ENCODE measurements at places on chromosomes 13 and 19.
A peak's percentile ranks its signal among the peaks of the same experiment; 100 is the strongest.

GRCh38 chr13:40547591-40548315 is 118.7 kb downstream of the FOXO1 start:
- DNase-seq = no peak

DNA sequence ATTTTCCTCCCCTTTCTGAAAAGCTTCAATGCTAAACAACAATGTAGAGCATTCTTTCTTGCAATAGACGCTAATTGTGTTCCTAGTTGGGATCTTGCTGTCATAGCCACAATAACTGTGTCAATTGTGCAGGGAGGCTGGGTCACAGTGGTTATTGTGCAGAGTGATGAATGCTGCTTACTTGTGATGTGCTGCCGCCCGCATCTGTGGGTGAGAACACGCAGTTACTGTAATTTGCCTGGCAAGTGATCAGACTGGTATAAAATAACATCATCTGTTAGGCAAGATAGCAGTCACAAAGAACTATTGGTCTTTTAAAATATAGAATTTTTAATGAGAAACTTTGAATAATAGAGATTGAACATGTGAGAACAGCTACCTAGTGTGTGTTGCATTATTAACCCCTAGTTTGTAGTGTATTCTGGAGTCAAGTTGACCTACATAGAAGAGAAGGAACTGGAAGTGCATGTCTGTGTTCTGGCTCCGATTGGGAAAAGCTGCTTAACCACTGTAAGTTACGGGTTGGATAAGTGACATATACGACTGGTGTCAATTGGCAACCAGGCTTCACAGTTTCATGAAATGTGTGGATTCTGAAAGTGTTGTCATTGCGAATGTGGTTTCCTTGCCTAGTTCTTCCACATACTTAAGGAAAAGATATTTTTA is 43.6 kb downstream of the SLAIN1 start:
- no peak for DNase-seq

DNA sequence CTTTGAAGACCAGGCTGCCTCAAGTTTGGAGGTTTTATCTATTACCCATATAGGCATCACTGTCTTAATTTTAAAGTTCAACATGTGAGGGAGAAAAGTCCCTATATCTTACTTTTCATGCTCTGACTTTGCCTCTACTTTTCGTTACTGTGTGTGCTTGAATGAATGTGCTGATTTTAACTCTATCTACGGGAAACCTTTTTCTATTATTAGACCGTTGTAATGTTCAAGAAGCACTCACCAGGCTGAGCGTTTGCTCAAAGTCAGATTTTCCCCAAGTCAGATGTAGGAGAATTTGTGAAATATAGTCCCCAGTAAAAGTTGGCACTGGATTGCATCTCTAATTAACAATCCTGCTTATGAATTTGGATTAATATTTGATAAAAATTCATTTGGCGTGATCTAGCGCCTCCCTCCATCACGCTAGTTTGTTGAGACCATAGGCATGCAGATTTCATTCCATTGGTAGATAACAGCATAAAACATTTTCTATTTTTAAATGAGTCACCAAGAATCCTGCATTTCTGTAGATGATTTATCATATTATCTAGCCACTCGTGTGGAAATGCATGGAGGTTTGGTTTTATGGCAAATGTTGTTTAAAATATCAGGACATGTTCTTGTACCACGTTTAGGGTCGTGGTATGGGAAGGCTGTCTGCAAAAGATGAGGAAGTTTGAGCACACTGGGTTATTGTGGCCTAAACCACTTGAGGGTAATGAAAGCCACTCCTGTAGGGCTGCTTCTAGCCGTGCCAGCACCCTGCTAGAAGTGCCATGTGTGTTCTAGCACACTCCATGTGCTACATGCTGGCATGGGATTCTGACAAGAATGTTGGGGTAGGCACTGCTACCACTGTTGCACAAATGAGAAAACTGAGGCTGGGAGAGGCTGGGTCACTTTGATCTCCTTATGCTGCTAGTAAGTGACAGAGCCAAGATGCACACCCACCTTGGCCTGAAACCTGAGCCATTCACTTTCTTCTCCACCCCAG is 179.4 kb downstream of the FGF9 start:
- no peak for DNase-seq

- DNase-seq = no peak
Measured at GRCh38 chr13:112065867-112066623, 904 bp upstream of the SOX1 start.

DNA sequence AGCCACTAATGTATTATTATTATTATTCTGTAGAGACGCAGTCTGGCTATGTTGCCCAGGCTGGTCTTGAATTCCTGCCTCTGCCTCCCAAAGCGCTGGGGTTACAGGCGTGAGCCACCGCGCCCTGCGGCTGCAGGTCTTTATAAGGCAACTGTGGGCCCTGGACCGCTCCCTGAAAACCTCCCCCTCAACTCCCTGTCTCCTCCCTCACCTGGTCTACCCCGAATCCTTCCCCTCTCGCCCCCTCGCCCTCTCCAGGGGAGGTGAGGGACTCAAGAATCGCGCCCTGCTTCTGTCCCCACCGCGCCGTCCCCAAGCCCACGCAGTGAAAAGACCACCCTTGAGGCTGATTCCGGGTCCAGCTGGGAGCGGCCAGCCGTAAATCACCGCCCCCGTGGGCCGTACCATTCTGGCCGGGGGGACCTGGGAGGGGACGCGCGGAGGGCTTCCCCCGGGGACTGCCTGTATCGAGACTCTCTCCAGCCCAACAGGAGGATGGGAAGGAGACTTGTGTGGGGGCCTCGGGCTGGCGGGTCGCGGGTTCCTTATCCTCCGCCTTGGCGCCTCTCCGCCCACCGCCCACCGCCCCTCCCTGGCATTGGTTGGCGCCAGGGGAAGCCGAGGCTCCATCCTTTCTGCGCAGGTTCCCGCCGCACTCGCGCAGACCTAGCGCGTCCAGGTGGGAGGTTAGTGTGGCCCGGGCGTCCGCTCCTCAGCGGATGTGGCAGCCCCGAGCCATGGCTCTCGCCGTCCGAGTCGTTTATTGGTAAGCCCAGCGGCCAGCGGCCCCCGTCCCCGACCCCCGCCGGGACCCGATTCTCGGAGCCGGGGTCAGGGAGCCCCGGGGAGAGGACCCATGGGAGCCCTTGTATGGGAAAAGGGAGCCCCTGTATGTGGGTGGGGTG is at the start of gene SELENOW:
SELENOW (plus strand) TSS at position 655 of the 905 bp plus-strand sequence; CDS start at position 738, 83 bp downstream.
- DNase-seq = peak; percentile 54

DNA sequence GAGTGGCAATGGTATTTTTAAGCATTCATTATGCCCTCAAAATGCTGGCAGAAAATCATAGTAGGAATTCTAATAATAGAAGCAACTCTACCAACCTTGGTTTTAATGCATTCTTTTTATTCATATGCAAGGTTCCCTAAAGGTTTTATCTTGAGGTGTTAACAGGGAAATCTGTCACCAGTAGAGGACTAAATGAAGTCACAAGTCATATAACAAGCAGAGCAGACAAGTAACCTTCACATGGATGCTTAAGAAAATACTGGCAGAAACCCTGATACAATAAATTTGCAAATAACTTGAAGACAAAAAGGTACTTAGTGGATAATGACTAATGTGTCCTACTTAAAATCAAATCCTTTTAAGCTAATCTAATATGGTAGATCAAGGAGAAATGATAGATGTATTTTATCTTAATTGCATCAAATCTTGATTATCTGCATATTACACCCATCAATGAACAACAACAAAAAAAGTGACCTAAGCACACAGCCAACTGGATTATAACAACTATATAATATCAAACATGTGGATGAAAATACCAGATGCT is 73.3 kb downstream of the RFC3 start:
- DNase-seq = no peak

GRCh38 chr13:50923272-50923671 is 13.7 kb downstream of the RNASEH2B start:
- DNase-seq = no peak

- no peak for DNase-seq
Measured at GRCh38 chr13:70755456-70755855, 647.2 kb upstream of the KLHL1 start.

- no peak for DNase-seq
Measured at GRCh38 chr19:46297700-46298478, 1.0 kb downstream of the HIF3A start.

- DNase-seq = no peak
Measured at GRCh38 chr19:58545286-58546018, 1.6 kb downstream of the TRIM28 start.

DNA sequence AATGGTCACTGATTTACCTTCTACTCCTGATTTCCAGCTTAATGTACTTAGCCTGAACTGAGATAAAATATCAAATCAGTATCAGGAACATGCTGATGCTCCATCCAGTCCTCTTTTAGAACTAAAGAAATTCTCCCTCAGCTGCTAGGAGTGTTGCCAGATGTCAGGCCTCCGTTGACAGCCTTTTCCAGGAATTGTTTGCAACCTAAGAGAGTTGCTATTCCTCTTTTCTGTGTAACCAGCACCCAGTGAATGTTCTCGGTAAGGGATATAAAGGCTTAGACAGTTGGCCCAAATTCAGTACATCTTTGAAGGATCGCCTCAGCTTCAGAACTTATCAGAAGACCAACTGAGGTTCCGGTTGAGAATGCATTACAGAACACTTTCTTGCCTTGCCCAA is 559.0 kb downstream of the PCDH17 start:
- no peak for DNase-seq

DNA sequence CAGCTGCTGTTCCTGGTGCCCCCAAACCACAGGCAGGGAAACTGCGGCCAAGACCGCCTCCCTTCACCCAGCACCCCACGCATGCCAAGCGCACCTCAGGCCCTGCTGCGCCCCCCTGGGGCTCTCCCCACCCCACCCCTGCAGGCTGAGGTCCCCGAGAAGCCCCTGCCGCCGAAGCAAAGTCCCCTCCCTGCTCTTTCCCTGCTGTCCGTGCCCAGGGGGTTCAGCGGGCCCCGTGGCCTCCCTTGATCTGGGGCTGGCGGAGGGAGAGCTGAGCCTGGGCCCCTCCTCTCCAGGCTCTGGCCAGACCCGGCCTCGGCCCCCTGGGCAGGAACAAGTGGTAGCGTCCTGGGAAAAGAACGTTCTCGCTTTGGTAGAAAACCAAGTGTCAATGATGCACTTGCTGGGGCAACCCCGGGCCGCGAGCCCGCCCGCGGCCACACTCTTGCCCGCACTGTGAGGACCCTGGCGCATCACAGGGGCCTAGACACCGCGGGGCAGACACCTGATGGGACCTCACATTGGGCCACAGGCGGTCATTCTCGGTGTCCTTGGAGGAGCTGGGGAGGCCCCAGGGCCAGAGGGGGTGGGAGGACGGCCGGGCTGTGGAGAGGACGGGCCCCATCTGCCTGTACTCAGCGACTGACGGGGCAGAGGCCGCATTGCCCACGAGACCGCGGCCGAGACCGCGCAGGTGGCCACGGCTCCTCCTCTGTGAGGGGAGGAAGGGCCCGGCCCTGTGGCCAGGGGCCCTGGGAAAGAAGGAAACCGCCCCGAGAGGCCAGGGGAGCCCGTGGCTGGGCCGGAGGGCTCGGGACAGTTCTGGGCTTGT is 29.0 kb downstream of the GPX4 start:
- DNase-seq = no peak

GRCh38 chr13:53885997-53886396 is 857.4 kb downstream of the OLFM4 start:
- no peak for DNase-seq

DNA sequence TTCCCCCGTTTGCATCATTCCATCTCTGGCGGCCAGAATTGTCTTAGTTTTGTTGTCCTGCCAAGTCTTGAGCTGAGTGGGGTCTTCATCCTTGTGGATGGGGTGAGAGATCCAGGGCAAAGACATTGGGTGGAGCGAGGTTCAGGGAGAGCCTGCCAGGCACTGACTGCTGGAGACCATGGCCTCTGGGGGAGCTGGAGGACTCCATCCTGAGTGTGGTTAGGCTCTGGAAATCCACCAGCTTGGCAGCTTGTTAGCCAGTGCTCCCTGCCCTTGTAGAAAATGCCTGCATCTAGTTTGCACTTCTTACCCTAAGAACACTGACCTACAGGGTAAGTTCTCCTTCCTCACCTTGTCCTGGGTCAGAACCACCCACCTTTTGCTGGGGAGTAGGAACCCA is 97.2 kb upstream of the ZNF536 start:
- no peak for DNase-seq

DNA sequence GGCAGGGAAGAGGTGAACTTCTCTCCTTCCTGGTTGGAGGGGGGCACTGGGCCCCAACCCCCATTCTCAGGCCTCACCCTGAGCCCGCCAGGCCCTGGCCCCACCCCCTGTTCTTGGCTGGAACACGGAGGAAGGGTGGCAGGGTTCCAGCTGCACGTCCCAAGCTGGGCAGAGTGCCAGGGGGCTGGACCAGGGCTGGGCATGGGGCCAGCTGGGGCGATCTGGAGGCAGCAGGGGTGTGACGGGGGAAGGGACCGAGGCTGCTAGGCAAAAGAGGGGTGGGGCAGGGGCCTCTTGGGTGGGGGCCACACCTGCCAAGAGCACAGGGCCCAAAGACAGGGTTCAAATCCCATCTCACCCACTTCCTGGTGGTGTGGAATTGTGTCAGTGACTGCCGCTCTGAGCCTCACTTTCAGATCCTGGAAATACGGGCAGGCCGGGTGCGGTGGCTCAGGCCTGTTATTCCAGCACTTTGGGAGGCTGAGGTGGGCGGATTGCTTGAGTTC is 2.2 kb downstream of the HIF3A start:
- no peak for DNase-seq

DNA sequence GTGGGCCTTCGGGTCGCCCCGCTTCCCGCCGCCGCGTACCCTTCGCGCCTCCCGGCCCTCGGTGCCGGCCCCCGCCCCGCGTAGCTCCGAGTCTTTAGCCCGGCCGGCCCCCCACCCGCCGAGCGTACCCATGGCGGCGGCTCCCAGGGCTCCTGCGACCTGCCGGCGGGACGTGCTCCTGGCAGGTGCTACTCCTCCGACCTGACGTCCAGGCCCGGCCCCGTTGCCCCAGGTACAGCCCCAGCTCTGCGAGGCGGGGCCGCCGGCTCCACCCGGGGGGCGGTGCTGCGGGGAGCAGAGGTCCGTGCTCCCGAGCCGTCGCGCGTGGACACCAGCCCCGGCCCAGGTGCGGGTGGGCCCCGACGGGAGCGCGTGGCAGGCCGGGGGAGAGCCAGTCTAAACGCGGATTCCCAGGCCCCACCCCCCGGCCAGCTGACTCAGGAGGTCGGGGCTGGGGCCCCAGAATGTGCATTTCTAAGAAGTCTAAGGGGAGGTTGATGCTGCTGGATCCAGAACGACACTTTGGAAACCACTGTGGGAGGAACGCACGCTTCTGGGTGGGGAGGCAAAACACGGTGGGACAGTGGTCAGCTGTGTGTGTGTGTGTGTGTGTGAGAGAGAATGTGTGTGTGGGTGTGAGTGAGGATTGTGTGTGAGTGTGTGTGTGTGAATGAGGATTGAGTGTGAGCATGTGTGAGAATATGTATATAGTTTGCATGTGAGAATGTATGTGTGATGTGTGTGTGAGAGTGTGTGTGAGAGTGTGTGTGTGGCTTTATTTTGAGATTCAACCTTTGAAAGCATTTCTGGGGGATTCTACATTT is at the start of gene SLC15A1:
SLC15A1 (minus strand) TSS at position 206 of the 824 bp plus-strand sequence; CDS start at position 132, 74 bp downstream.
- DNase-seq = no peak

GRCh38 chr13:20192158-20192835 is 441 bp downstream of the GJB2 start:
- DNase-seq = peak; percentile 22

GRCh38 chr19:8835877-8836276 is 3.7 kb downstream of the MBD3L1 start:
- DNase-seq = no peak

- no peak for DNase-seq
Measured at GRCh38 chr19:18501832-18502231, 20.0 kb downstream of the ELL start.

Measured in inflammatory macrophage (primary cell).